B cell (primary cell): ENCODE measurements at places on chromosomes 2 and 18. TPM values are rescaled to one million over a fixed set of nuclear protein-coding genes. Genes with fewer than 3 reads are reported as not detected.

CYP1B1 gene
- polyA plus RNA-seq: 0.31 and 1.5 TPM in 2 replicates

RASGRP3 gene
- 107 and 241 TPM in 2 replicates for polyA plus RNA-seq

RAB27B gene
- polyA plus RNA-seq: 0.01 and 0.04 TPM in 2 replicates

DSG4 gene
- not detected in 2 replicates for polyA plus RNA-seq

GNLY gene
- polyA plus RNA-seq: 3.9 and 18.1 TPM in 2 replicates

UPP2 gene
- not detected in 2 replicates for polyA plus RNA-seq

RAPGEF4 gene
- polyA plus RNA-seq: 0.30 and 0.99 TPM in 2 replicates

SLC16A14 gene
- 0.18 and 0.26 TPM in 2 replicates for polyA plus RNA-seq

ALPG gene
- not detected in 2 replicates for polyA plus RNA-seq

FSIP2 gene
- polyA plus RNA-seq: 0.01 and 0.04 TPM in 2 replicates

SLC23A3 gene
- polyA plus RNA-seq: 2.2 and 2.4 TPM in 2 replicates

TRIB2 gene
- polyA plus RNA-seq: 117 and 173 TPM in 2 replicates

FIGN gene
- not detected in 2 replicates for polyA plus RNA-seq

CCL20 gene
- 0.26 and 0.31 TPM in 2 replicates for polyA plus RNA-seq

CHRNG gene
- polyA plus RNA-seq: not detected in 2 replicates

TRABD2A gene
- polyA plus RNA-seq: 10.1 and 17.7 TPM in 2 replicates

EPC2 gene
- 18.0 and 33.3 TPM in 2 replicates for polyA plus RNA-seq

TCF7L1 gene
- 0.46 and 0.81 TPM in 2 replicates for polyA plus RNA-seq

RUFY4 gene
- polyA plus RNA-seq: 0.17 and 0.34 TPM in 2 replicates

- no peak for DNase-seq
Measured at GRCh38 chr2:33210626-33211025, 263.9 kb downstream of the LTBP1 start.

DNA sequence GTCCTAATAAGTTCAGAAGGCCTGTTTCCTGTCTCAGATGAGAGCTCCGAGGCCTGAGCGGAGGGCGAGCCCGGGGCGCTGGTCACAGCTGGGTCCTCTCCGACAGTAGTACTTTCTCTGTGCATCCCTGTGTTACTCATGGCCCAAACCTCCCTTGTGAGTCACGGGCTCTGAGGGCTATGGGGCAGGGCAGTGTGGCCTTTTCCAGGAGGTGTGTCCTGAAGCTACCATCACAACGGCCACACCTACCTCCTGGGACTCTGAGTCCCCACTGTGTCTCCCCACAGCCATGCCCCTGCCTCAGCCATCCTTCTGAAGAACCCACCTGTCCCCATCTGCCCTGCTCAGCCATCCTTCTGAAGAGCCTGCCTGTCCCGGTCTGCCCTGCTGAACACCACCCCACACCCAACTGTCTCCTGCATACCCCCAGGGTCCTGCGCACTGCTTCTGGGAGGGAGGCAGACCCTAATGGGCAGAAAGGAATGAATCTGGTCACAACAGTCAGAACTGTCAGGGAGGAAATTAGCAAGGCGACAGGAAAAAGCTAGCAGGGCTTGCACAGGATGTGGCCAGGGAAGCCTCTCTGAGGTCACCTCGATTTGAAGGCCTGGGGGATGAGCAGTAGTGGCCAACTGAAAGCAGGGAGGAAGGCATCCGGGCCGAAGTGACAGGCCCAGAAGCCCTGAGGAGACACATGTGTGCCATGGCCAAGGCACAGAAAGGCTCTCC is 145.4 kb upstream of the RIOK3 start:
- no peak for DNase-seq

- DNase-seq: no peak
Measured at GRCh38 chr2:210157526-210157925, 13.7 kb downstream of the KANSL1L start.

DNA sequence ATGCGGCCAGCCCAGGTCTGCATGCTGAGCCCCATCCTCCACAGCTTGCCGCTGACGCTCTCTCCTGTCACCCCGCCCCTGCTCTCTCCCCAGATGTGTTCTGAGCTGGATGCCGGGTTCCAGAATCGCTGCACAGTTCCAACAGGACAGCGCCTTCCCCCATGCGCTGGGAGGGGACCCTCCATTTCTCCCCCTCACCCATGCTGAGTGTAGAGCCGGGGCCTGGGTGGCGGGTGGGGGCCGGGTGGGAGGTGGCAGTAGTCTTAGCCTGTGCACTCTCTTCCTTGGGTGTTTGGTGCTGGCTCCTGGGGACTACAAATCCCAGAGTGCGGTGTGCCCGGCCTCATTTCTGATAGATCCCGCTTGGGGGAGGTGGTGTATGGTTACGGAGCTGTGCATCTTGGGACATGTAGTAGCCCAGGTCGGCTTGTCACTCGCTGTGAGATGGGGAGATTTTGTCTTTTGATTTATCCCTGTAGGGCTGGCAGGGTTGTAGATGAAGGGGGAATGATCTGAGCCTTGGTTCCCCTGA is 6.8 kb downstream of the DNAJB2 start:
- no peak for DNase-seq

GRCh38 chr2:27736031-27736889 is 35.3 kb upstream of the MRPL33 start:
- no peak for DNase-seq

- DNase-seq: no peak
Measured at GRCh38 chr18:7979714-7980113, 412.6 kb downstream of the PTPRM start.

DNA sequence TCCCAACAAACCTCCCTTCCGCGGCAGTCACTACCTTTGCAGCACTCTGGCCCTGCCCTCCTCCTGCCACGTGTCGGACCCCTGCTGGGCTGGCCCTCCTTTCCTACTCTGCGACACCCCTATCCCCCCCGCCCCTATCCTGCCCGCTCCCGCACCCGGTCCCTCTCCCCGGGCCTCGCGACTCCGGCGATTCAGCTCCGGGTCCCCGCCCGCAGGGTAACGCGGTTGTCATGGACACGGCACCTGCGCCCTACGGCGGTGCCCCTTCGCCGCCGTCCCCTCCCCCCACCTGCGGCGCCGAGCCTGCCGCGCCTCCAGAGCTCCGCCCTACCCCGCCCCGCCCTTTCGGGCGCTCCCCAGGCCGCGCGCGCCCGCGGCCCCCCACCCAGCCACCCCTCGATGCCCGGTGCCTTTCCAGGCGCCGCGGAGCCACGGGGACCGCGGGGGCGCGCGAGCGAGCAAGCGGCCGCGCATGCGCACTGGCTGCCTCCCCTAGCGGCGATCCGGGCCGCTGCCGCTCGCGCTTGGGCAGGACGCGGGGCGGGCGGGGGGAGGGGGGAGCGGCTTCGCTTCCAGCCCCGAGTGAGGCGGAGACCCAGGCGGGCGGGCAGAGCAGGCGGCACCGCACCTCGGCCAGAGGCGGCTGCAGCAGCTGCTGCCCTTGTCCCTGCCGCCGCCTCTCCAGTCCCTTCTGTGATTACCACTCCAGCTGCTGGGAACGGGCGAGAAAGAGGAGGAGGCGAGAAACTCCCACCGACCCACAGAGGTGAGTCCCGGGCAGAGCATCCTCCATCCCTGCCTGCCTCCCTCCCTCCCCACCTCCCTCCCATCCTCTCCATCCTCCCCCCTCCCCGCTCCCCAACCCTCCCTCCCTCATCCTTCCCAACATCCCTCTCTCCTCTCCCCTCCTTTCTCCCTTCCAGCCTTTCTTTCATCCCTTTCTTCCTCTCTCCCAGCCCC is at the start of gene CTNNA2:
CTNNA2 (plus strand) TSS at position 610 of the 960 bp plus-strand sequence.
- peak; percentile 5 for DNase-seq

DNA sequence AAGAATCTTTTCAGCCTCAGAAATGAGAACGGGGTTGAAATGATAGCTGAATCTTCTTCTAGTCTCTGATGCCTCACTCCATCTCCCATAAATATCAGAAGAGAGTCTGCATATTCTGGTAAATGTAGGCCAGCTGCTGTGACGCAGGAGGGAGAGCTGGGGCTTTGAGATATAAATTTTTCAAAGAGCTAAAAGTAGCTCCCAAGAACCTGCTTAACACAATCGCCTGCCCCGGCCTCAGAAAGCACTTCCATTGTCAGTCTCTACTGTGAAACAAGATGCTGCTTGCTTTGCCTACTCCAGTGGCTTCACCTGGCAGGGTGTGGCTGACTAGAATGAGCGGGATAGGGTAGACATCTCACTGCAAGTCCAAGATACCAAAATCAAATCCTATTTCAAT is 105.0 kb upstream of the CCDC150 start:
- DNase-seq: no peak

DNA sequence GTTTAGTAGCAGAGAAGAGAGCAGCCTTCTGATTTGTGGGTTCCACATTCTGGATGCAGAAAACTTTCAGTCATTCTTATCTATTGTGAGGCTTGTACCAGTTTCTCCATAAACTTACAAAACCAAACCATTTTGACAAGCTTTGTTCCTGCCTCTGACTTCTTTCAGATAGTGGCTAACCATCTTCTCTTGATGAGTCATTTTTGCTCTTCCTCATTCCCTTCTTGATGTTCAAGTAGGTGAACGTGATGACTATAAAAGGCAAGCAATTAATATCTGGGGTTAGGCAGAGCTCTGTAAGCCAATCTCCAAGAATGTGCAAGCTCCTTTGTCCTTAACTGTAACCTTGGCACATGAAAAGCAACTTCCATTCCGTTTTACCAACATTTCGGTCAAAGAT is 2083.1 kb upstream of the PIK3C3 start:
- no peak for DNase-seq

DNA sequence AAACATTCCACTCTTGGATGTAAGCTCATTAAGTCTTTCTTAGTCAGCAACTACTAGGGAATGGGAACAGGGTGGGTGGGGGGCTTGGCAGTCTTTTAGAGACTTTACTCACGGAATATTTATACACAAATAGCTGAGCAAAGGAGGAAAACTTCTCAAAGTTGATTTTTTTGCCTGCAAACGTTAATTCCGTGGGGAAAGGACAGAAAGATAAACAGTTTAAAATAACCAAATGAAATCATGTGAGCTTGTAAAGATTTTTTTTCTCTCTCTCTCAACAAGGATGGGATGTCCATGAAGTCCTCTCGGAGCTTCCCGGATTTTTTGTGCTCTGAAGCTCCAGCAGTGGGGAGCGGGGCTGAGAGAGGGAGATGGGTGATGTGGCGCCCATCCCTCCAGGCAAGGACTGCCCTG is 32.2 kb upstream of the MAT2A start:
- DNase-seq: no peak

GRCh38 chr2:152376968-152377367 is 42.0 kb downstream of the FMNL2 start:
- no peak for DNase-seq

DNA sequence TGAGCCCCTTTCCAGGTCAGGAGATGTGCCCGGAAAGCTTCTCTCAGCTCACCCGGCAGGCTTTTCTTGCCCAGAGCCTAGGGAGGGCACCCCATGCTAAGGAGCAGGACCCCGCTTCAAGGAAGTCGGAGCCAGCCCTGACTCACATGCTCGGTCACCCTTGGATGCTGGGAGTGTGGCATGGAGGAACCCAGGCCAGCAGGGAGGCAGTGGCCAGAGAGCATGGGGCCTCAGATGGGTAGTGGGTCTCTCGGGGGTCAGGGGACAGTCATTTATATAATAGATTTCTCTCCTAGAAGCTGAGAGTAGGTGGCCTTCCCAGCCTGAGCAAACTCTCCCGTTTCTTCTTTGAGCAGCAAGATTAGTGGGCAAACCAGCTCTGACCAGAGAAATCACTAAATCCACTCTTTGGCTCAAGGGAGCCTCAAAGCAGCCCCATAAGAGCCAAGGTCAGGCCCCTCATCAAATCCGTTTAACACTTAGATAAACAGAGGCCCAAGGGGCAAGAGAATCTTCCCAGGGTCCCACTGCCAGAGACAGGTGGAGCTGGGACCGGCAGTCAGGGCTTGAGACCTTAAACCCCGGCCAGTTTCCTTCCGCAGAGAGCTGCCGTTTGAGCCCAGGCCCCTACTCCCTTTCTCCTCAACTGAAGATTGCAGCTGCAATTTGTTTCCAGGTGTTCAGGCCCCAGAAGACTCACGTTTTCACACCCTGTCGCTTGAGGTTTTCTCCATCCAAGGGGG is 113.1 kb downstream of the CYP26B1 start:
- no peak for DNase-seq

DNA sequence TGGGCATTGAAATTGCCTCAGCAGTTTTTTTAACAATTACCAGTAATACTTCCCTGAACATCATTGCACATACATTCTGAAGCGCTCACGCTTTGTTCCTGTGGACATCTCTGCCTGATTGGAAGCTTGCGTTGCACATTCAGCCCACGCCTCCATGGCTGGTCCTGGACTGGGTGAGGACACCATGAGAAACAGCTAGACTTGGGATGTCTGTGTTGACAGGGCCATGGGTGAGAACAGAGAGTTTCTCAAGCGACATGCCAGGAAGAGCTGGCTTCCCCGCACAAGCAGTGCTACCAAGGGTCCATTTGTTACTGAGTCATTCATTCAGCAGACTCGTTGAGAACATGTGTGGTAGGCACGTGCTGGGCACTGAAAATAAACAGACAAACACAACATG is 166.3 kb downstream of the GBX2 start:
- DNase-seq: no peak

- DNase-seq: no peak
Measured at GRCh38 chr2:53484531-53484930, 283.1 kb upstream of the CHAC2 start.

DNA sequence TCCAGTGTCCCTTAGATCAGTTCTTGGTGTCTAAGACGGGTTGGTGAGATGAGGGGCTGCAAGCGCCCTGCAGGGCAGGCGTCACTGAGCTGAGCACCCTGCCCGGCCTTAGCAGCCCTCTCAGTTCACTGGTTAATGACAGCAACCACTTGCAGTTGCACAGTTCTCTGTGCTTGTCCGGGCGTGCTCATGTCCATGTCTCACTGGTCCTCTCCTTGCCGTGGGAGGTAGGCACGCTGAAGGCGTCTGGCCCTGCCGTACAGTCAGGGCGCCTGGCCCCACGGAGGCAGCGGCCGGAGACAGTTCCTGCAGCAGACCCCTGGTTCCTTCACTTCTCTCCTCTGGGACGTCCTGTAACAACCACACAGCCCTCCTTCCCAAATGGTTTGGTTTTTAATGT is 75.3 kb downstream of the ARHGEF4 start:
- DNase-seq: no peak

DNA sequence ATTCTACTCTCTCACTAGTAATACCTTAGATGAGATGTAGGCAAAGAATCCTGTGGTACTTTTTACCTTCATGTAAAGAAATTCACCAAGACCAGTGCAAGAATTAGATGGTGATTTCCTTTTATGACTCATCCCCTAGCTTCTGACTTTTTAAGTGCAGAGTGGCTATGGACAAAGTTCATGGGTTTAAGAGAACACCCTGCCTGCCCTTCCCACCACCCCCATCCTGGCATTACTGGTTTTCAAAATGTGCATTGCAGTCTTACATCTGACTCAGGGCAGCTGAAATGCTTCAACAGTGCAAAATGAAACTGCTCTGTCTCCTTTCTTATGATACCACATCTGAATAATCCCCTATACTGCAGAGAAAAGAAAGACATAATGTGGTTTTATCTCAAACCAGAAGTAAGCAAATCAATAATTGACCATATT is 22.6 kb downstream of the MAIP1 start:
- DNase-seq: no peak

GRCh38 chr2:178229927-178230326 is 35.6 kb downstream of the OSBPL6 start:
- no peak for DNase-seq

GRCh38 chr2:28507796-28508764 is 12.2 kb downstream of the PLB1 start:
- no peak for DNase-seq

- no peak for DNase-seq
Measured at GRCh38 chr2:24621779-24622538, 130.9 kb downstream of the NCOA1 start.

- DNase-seq: no peak
Measured at GRCh38 chr18:48672671-48673340, 134.0 kb downstream of the CTIF start.

- DNase-seq: peak; percentile 6
Measured at GRCh38 chr2:49973917-49974368, 819.6 kb upstream of the FSHR start.
